ENCODE measurements at places on chromosomes 12 and 14.
A peak's percentile ranks its signal among the peaks of the same experiment; 100 is the strongest.

DNA sequence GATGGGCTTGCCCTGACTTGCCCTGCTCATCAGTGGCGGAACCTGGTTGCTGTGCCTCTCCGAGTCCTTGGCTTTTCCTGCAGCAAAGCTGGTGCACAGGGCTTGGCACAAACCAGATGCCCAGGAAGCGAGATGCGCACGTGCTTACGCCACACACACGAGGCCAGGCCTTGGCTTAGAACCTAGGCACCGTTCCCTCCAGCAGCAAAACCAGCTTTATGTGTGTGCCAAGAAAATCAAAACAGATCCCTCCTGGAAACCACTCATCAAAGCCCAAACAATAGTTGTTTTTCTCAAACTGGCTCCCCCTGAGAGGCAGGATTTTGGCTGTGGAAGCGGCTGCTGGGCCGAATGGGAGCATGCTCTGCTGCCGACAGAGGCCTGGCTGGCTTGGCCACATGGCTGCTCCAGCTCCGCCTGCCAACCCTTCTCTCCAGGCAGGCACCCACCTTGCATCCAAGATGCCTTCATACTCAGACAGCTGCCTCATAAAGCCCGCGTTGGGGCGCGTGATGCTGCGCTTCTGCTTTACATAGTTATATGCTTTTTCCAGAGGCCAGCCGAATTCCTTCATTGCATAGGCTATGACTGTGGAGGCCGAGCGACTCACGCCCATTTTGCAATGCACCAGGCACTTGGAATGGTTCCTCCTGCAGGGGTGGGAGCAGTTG, 58.7 kb downstream of the SSH1 start:
- DNase-seq = peak; percentile 65

DNA sequence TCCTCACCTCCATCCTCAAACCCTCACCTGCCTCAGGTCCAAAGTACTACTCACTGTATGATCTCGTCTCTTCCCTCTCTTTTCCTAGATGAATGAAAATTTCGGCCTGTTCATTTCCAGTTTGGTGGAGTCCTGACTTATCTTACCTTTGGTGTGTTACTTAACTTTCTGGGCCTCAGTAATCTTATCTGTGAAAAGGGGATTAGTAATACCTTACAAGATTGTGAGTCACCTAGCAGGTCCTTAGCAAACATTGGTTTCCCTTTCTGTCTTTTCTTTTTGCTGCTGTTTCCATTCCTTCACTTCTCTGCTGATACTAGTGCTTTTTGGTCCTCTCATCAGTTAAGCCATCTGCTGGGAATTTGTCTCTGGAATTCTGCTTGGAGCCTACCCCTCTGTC, 52.8 kb downstream of the AKAP6 start:
- DNase-seq = no peak

- no peak for DNase-seq
These were observed 37.5 kb downstream of the FZD10 start for GRCh38 chr12:130199581-130200390.

GRCh38 chr12:41212625-41213024, 24.5 kb downstream of the PDZRN4 start:
- DNase-seq = no peak

GRCh38 chr12:89350260-89350629, 2.1 kb downstream of the DUSP6 start:
- DNase-seq = no peak

DNA sequence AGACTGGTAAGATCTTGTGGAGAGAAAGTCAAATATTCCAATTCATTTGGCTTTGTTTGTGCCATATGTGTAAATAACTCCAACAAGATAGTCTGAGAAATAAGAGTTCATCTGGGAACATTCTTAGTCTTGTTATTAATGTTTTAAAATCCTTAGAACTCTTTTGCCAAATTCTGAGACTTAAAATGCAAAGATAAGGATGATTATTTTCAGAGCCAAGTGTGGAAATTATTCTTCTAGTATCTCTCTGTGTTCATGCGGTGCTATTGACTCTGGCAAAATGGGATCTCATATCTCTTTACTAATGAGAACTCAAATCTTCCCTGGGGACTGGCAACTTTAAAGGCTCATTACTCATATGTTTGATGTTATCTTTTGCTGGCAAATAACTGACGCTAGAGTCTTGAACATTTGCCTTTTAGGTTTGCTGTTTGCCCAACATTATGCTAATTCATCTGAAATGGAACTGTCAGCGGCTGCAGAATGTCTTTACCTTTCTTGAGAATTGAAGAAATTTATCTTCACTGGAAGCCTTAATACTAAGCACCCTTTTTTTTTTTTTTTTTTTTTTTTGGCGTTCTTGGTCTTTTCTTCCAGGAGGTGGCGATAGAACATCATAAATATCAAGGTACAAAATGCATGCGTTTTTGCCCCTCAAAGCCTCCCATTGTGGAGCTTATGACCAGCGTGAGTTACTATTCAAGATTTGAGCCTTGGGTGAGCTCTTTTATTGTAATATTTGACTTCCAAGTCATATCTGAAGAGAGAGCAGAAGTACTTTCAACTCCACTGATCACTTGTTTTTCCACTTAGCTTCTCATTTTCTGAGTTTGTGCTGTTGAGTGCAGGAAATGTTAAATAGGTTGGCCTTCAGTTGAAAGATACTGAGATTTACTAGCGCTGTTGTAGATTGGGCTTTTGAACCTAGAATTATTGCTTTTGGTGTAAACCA, 86.5 kb downstream of the CAND1 start:
- DNase-seq = peak; percentile 80

- no peak for DNase-seq
These were observed 72.6 kb upstream of the SLC35F4 start for GRCh38 chr14:57938533-57938932.

GRCh38 chr12:80766897-80767296, 50.2 kb downstream of the MYF5 start:
- DNase-seq = no peak

DNA sequence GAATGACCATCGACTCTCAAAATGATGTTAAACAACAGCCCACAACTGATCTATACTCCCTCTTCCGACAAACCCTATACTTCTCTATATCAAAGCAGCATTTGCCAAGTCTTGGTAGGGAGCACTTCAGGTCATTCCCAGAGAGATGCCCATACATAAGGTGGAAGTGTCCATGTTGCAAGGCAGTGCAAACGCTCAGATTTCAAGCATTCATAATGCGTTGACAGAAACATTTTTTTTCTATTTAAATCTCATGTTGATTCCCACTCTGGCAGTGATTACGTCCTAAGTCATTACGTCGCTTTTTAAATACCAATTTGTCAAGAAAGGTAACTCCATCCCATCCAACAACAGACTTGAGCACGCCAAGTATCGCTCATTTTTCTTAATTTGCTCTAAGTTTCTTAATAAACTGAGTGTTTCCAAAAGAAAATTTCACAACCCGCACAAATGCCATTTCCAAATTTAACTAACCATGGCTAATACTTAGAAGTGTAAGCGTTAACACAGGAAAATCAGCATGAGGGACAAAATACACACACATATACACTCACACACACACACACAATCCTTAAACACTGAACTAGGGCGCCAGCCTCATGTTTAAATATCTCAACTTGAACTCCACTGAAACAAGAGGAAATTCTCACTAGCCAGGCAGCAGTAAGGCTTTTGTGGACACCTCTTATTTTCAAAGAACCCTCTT, 1.1 kb downstream of the GXYLT1 start:
- DNase-seq = peak; percentile 39

GRCh38 chr12:64478661-64479060, 26.7 kb downstream of the TBK1 start:
- no peak for DNase-seq

GRCh38 chr12:109358154-109358869, 10.6 kb downstream of the MYO1H start:
- no peak for DNase-seq

GRCh38 chr12:7439579-7440505, 4.1 kb downstream of the CD163L1 start:
- peak; percentile 45 for DNase-seq

DNA sequence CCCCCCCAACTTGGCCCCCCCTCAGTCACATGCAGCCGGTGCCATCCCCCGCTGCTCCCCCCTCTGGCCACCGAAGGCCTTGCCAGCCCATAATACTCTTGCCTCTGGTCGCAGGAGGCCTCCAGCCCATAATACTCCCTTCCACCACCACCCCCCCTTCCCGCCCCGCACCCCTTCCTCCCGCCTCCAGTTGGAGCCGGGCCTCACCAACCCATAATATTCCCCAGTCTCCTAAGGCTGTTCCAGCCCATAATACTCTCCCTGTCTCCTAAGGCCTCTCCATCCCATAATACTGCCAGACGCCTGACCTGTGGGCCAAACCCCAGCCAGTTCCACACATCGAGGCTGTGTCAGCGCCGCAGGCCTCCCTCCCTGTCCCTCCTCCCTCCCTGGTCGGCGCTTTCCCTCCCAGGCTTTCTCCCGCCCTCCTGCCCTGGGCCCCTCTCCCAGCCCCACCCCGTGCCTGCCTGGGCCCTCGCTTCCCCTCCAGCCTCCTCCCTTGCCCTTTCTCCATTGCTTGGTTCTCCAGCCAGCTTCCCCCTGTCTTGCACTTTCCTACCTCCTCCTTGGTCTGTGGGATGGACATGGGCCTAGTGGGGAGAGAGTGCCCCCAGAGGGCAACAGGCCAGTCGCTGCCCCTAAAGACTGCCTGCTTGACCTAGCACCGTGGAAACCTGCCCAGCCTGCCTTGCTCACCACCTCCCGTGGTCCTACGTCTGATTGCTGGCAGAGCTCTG, 6.8 kb upstream of the CHD4 start:
- DNase-seq = peak; percentile 95

GRCh38 chr12:104505095-104505818, 48.5 kb downstream of the CHST11 start:
- peak; percentile 35 for DNase-seq

DNA sequence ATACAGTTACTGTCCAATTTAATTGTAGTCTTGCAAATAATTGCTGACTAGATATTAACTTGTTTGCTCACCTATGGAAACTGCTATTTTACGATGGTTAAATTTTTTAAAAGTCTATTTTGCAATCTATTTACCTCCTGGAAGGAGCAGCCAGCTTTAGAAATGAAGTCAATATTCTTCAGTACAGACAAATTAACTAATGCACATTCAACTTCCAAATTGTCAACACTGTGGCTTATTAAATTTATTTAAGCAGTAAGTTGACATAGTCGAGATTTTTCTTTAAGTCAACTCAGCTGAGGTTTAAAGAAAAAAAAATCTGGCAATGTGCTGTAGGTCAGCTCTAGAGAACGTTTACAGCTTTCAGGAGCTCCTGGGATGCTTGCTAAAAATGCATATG, 221.2 kb downstream of the SSPN start:
- no peak for DNase-seq

DNA sequence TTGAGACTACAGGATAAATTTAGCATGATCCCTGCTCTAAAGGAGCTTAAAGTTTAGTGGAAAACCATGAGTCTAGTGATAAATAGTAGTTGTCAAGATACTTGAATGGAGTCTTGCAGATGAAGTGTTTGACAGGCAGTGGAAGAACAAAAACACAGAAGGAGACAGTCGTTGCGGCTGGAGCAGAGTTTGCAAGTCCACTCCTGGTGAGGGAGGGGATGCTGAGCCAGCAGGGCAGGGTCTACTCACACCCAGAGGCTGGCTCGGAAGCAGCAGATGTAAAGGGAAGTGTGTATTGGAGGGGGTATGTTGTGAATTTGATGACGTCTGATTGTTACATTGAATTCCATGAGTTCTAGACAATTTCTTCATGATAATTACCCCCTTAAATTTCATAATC, 61.3 kb downstream of the TRAF3 start:
- no peak for DNase-seq

GRCh38 chr12:96441816-96442215, 41.6 kb upstream of the CDK17 start:
- no peak for DNase-seq

DNA sequence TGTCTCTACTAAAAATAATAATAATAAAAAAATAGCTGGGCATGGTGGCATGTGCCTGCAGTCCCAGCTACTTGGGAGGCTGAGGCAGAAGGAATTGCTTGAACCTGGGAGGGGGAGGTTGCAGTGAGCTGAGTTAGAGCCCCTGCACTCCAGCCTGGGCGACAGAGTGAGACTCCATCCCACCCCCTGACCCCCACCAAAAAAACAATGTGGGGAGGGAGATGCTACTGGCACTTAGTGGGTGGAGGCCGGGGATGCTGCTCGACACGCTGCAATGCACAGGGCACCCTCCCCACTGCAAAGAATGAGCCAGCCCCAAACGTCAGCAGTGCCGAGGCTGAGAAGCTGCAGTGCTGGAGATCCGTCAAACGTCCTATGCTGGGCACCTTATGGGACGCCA, 77.5 kb upstream of the MAP1LC3B2 start:
- DNase-seq = no peak

DNA sequence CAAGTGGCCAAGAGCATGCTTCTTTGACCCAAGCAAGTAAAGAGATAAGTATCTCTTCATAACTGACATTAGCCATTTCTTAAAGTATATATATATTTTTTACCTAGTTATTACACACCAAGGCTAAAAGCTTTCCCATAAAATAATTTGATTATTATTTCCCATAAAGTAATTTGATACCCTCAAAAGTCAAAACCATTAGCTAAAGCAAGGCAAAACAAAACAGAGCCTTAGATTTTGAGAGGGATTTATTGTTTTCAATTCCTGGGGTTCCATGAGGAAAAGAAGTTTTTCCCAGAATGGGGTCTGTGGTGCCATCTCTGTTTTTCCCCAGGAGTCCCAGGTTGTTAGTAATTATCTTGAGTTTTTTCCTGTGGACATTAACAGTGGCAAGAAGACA, 125.5 kb upstream of the NUDT4 start:
- no peak for DNase-seq

- DNase-seq = no peak
These were observed 37.3 kb upstream of the RAP1B start for GRCh38 chr12:68573406-68573805.

- DNase-seq = peak; percentile 68
These were observed 10.6 kb downstream of the CEP128 start for GRCh38 chr14:80930836-80931389.

GRCh38 chr12:5612556-5613410, 180.9 kb downstream of the NTF3 start:
- no peak for DNase-seq

DNA sequence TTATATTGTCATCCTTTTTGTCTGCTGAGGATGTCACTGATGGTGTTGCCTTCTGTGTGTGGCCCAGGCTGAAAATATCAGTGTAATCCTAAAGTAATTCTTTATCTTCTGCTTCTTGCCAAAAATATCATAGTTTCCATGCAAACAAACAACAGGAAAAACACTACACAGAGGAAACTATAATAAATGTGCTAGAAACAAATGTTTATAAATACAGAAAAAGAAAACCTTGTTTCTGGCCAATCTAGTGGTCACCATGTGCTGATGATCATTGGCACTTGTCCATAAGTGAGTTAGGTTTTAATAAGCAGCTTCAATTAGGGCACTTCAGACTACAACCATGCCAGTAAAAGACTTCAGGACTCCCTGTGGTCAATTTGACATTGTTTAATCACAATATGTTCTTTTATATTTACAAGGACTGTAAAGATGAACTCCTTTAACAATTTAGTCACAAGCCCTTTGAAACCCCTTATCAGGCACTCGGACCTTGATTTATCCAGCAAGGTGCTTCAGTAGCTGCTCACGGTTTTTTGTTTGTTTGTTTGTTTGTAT, 124.8 kb downstream of the TMTC3 start:
- DNase-seq = peak; percentile 28

GRCh38 chr14:83255727-83256090, 1722.1 kb upstream of the SEL1L start:
- DNase-seq = no peak

GRCh38 chr12:52205612-52206303, 13.9 kb upstream of the KRT80 start:
- no peak for DNase-seq
